ENCODE measurements at places on chromosomes 1 and 21. TPM values are rescaled to one million over a fixed set of nuclear protein-coding genes. Genes with fewer than 3 reads are reported as not detected.

Gene GPATCH2
- 12.4 TPM for total RNA-seq

Gene TXNIP
- total RNA-seq = 104 TPM

Gene HYI
- 32.9 TPM for total RNA-seq

Gene GPR3
- 8.1 TPM for total RNA-seq

Gene CA14
- not detected for total RNA-seq

Gene SYT14
- total RNA-seq = 14.0 TPM

Gene TTF2
- 26.2 TPM for total RNA-seq

Gene RAB29
- total RNA-seq = 29.3 TPM

Gene CCDC185
- not detected for total RNA-seq

Gene PRCC
- total RNA-seq = 36.8 TPM

Gene COL16A1
- 9.8 TPM for total RNA-seq

Gene IL20
- total RNA-seq = not detected

Gene MYCL
- total RNA-seq = 9.6 TPM

Gene XCL1
- not detected for total RNA-seq

Gene KCNE2
- not detected for total RNA-seq

Gene CYP4B1
- not detected for total RNA-seq

Gene NES
- 470 TPM for total RNA-seq

Gene ZCCHC17
- 47.6 TPM for total RNA-seq
